ENCODE measurements at places on chromosomes 5 and 9.

- DNase-seq, result no peak
Measured at GRCh38 chr5:131536211-131536826, 98.7 kb downstream of the RAPGEF6 start.

DNA sequence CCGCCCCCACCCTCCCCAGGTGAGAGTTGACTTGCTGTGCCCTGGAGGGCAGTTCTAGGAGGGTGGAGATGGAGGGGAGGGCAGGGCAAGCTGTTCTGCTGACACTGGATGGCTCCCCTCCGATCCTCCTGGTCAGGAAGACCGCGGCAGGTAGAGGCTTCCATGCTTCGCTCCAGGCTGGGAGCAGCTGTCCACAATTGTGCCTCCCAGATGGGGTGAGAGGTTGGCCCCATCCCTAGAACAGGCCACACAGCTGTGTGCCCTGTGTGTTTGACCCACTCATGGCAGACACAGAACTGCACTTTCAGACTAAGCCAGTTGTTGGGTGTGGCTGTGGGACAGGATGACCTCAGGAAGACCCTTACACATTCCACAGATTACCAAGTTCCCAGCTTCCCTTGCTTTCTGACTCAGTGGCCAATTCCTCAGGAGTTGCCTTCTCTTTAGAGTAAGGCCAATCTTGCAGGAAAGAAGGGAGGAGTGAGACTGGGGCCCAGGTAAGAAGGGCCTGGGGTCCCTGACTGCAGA lies 72.1 kb upstream of the HSPA9 start:
- DNase-seq, result no peak

- no peak for DNase-seq
Measured at GRCh38 chr5:175889910-175890684, 18.7 kb downstream of the CPLX2 start.

DNA sequence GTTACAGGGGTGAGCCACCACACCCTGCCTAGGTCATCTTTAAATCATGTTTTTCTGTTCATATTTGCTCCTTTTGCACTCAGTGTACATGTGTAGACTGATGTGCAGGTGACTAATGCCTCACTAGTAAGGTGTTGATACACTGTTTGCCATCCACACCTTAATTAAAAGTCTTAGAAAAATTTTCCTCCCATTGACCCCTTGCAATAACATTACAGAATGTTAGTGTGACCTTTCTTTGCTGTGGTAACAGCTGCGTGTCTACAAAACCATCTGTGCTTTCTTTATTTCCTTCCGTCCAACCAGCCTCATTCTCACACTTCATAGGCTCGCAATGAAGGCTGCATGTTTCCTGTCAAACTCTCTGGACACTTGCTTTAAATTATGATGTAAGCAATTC lies 6.6 kb upstream of the CEMIP2 start:
- DNase-seq, result no peak

- DNase-seq, result no peak
Measured at GRCh38 chr9:13461414-13461991, 182.0 kb upstream of the MPDZ start.

DNA sequence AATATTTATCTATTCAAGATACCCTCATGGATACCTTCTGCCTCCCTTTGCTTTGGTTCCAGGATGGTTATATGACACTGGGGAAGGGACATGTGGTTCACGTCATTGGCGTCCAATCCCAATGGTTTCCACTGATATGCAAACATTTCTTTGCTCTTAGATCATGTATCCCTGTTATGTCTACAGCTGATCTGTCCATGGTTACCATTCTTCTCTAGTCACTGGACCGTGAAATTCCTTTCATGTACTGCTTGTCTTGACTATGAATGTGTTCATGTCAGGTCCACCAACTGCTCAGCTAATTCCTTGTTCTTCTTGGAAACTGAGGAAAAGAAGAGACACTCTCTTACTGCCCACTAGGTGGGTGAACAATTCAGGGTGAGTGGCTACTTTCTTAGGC lies 391.1 kb upstream of the ZNF608 start:
- no peak for DNase-seq

- DNase-seq, result no peak
Measured at GRCh38 chr5:163401271-163401670, 36.1 kb upstream of the CCNG1 start.

GRCh38 chr5:159782197-159782994 lies 133.9 kb upstream of the ADRA1B start:
- DNase-seq, result no peak
